ENCODE measurements at places on chromosomes 4 and X.
A peak's percentile ranks its signal among the peaks of the same experiment; 100 is the strongest.

GRCh38 chr4:161540265-161540664, 623.5 kb downstream of the FSTL5 start:
- DNase-seq, result no peak

- no peak for DNase-seq
Measured at GRCh38 chr4:143358923-143359643, 22.4 kb downstream of the GAB1 start.

DNA sequence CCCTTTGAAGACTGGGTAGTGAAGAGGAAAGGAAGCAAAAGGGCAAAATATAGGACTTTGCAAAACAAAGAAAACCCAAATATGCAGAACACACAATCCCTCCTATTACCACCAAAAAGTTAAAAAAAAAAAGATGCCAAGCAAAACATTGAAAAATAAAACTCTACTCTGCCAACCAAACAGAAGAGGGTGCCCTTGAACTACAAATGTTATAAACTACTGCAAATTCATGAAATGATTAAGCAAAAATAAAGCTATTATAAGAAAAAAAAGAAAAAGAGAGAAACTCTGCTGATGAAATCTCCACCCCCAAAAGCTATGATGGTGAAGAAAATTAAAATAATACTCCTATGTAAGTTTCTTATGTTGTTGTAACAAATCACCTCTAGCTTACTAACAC, 168.5 kb upstream of the STK26 start:
- no peak for DNase-seq

DNA sequence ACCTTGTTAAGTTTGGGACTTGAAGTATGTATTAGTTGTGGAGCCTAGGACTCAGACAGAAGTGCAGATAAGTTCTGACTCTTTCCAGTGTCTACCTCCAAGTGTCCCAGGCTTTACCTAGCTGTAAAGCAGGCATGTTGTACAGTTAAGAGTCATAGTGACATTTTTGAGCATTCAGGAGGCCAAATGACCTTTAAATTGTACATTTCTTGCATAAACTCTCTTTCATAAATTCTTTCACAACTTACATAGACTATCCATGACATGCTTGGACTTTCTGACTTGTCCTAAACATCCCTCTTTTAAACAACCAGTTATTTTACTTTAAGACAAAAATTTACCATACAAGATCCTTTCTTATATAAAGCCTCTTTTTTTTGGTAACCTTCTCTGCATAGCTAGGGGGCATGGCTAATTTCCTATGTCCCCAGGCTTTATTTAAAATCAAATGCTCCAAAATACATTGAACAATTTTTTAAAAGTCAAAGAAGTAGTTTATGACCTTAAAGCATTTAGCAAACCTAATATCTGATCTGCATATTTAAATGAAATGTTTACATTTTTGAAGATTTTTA, 40.1 kb upstream of the UGT8 start:
- no peak for DNase-seq

DNA sequence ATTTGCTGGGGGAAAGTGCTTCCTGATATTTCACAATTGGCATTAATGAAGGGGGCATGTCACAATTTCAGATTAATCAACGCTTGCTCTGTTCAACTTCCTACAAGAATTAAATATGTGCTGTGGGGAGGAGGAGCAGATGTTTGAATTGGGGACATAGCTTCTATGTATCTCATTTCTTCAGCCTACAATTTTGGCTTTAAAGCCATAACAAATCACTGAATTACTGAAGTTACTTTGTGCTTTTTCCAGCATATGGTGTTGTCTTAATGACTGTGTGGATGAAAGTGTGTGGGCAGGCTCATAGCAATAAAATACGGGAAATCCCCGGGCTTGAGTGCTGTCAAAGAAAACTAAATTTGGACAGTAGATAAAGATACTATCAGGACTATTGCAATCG, 813 bp downstream of the TLR7 start:
- no peak for DNase-seq

GRCh38 chr4:114866901-114867670, 246.3 kb downstream of the NDST4 start:
- DNase-seq, result no peak

- no peak for DNase-seq
Measured at GRCh38 chr4:10344824-10345223, 112.4 kb downstream of the ZNF518B start.

GRCh38 chrX:68945603-68946228, 116.9 kb downstream of the EFNB1 start:
- DNase-seq, result peak; percentile 57

GRCh38 chr4:3069661-3070199, 4.6 kb downstream of the HTT-AS start:
- DNase-seq, result no peak

DNA sequence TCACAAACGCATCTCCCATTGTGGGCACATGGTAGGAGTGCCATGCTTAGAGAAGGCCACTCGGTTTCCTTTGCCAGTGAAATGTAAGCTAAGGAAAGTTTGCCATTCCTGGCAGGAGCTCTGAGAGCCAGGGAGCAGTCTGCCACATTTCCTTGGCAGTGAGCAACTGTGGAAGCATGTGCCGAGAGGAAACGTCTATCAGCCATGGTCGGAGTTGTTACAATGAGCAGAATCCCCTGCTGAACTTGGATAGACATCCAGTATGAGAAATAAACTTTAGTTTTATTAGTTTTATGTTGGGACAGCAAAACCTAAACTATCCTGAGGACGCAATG, 51.1 kb downstream of the ENOPH1 start:
- DNase-seq, result no peak

DNA sequence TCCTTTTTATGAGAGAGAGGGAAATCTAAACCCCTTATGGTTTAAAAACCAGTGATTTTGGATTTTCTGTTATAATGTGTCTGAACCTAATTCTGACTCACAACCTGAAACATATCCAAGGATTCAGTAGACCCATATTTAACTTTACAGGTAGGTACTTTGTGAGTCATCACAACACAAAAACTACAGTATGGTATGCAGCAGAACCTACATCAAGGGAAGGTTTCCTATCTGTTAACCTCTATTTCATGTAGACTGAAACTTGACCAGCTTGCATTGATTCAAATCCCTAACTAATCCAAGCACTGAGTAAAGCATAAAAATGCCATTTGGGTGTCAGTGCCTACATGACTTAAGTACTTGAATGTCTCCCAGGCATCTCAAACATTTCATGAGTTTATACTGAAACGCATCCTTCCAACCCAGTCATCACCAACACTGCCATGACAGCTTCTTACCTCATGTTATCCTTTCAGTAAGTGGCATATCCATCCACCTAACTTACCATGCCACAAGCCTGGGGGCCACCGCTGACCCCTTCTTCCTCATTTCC, 4.3 kb upstream of the ARHGAP10 start:
- no peak for DNase-seq

DNA sequence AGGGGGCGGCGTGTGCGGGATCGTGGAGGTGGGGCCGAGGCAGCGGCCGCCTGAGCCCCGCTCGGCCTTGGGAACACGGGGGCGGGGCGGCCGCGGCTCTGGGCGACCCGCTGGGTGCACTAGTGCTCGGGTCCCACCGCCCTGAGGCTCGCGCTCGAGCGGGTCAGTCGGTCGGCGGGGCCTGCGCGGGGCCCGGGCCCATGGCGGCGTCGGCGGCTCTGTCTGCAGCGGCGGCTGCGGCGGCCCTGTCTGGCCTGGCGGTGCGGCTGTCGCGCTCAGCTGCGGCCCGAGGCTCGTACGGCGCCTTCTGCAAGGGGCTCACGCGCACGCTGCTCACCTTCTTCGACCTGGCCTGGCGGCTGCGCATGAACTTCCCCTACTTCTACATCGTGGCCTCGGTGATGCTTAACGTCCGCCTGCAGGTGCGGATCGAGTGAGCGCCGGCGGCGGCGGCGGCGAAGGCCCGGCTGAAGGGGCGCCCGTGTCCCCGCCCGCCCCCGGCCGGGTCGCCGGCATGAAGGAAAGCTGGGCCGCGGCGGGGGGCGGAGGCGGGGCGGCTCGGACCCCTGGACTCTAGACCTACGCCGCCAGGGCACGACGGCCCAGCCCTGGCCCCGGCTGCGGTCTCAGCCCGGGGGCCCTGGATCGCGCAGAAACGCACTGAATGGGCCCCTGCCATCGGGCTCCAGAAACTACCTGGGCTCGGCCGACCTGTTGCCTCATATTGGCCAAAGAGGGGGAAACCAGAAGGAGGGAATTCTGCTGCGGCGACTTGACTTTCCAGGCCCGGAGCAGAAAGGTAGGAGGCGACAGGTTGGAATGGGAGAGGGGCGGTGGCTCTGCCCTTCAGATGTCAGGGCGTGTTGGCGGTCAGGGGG, at the start of gene SMIM10L2A:
SMIM10L2A (plus strand) TSS at position 13 of the 878 bp plus-strand sequence; CDS start at position 201, 188 bp downstream.
- no peak for DNase-seq

- no peak for DNase-seq
Measured at GRCh38 chrX:40299641-40300046, 201.9 kb upstream of the BCOR start.

DNA sequence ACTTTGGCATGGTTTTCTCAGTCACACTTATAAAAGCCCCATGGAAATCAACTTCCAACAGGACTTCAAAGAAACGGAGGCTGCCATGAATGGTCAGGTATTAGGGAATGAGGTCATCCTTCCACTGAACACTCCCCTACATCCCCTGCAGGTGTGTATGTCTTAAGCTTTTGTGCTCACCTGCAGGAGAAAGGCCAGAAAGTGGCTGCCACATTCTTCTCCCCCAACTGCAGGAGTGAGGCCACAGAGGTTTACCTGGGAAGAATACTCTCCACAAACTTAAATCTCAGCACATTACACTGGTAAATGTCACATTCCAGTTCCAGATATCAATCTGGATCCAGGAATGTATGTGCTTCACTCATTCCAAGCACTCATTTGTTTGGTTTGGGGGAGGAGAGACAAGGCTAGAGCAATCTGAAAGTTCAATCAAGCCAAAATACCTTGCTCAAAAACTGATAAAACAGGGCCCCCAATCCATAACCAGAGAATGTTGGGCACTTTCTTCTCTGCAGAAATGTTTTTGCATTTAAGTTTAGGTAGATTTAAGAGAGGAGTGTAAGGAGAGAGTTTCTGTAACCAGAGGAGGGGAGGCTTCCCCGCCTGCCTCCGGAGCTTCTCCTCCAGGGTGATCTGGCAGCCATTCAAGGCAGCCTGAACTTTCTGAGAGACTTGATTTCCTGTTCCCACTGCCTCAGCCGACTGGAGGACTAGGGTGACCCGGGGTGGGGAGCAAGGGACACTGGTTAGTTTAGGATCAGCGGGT, 15.4 kb downstream of the FAM9C start:
- no peak for DNase-seq

DNA sequence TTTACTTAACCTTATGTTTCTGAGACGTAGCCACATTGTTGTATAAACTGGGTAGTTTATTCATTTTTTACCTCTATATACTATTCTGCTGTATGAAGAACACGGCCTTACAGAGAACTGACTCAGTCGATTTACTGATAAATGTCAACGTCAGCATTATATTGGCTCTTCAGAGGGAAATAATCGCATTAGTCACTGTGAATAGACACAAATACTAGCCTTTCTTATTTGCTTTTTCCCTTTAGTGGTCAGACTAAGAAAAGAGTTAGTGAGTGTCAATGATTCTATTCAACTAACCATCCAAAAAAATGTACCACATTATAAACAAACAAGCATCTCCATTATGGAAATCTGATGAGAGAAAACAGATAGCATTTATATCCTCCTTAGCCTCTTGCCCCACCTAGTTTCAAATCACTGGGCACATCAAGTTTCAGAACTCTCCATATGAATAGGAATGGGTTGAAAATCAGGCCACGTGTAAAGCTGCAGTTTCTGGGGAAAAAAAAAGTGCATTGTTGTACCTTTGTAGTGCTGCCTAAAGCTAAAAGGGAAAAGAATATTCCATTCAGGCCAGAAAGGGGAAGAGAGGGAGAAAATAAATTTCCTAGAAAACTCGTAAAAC, 146.7 kb upstream of the VCX3A start:
- no peak for DNase-seq

GRCh38 chr4:161714022-161714751, 449.6 kb downstream of the FSTL5 start:
- no peak for DNase-seq

DNA sequence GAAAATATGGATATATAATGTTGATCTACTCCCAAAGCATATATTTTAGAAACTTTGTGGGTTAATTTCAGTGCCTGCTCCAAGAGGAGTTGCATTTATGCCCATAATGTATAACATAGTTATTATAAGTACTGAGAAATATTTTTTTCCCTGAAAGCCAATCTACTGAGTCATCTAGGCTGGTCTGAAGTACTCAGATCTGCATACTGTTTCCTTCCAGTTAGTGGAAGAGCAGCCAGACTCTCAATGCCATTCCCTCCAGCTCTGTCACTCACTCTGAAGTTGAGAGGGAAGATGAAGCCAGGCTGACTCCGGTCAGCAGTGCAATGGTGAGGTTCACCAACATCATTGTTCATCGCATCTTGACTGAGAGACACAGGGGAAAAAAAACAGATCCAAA, 505.1 kb downstream of the PPARGC1A start:
- no peak for DNase-seq

DNA sequence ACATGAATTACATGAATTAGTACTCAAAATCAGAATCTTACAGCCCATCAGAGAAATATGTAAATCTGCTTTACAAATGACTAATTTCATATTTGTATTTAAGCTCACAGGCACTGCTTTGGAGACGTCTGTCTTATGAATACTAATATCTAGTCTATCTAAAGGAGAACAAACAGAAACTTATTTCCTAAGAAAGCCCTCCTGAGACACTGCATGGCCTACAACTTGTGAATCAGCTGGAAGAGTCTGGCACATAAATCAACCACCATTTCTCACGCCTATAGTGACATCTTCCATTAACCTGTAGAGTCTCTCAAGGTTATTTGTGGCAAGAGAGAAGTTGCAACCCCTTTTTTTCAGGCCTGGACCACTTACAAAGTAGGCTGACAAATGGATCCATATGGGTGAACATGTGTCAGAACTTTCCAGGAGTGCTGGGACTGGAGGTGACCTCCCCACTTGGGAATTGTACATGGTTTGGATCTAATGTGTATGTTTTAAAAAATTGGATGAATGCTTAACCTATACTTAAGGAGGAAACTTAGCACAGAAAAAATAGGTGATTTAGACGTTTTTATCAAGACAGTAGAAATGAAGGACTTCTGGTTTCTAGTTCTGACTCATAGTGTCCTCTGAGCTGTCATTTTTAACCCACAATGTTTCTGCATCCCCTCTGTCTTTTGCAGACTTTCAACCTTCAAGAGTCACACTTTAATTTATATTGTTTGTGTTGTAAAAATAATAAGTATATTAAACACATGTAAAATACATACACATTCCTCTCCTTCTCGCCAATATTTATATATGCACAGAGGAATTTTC, 83.2 kb upstream of the ARHGAP24 start:
- DNase-seq, result no peak

- no peak for DNase-seq
Measured at GRCh38 chrX:142831961-142832530, 193.7 kb upstream of the SPANXN4 start.

DNA sequence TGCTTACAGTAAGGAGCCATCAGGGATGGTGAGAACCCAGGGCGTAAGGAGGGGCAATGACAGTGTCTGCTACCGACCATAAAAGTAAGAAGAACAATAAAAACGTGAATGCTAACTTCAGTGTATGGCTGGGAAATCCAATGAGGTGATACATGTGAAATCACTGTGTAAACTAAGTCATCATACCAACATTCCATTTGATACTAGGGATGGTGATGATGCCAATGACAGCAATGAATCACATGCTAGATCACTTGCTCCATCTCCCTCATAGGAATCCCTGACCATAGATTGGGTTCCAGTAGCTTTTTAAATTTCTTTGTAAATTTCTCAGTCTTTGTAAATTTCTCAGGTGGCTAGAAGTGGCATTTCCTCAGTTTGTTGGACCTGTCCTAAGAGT, 146.3 kb downstream of the SMIM20 start:
- DNase-seq, result no peak

Data from right atrium auricular region (tissue), 2 donors.